ENCODE measurements at places on chromosomes 12 and 14.

GRCh38 chr12:2431810-2432209 lies 363.0 kb upstream of the FKBP4 start:
- DNase-seq: peak; percentile 9

- DNase-seq: no peak
Measured at GRCh38 chr12:34294137-34294536, 271.8 kb downstream of the ALG10 start.

DNA sequence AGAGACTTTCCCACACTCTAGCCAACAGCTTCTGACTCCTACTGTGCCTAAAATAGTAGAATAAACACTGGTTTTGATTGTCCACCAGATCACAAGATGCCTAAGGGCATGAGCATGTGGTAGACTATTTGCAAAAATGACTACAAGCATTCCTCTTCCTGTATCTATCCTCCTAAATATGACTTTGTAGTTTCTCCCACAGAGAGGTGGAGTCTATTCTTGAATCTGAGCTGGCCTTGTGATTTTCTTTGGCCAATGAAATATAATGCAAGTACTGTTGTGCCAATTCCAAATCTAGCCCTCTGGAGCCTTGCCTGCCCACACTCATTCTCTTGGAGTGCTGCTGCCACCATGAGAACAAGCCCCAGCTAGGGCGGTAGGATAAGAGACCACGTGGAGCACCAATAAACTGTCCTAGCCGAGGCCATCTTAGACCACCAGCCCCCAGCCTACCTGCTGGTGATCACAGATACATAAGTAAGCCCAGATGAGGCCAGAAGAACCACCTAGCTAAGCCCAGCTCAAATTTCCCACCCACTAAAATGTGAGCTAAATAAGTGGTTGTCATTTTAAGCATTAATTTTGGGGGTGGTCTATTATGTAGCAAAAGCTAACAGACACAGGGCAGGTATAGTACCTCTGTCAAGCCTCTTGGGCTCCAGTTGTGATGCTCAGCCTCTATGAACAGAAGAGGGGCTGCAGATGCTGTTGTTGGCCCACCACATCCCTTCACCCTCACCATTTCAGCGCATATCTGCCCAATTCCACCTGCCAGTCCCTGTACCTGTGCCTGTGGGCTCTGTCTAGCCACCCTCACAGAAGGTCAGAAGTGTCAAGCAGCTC lies 17.9 kb downstream of the ZFP36L1 start:
- no peak for DNase-seq

DNA sequence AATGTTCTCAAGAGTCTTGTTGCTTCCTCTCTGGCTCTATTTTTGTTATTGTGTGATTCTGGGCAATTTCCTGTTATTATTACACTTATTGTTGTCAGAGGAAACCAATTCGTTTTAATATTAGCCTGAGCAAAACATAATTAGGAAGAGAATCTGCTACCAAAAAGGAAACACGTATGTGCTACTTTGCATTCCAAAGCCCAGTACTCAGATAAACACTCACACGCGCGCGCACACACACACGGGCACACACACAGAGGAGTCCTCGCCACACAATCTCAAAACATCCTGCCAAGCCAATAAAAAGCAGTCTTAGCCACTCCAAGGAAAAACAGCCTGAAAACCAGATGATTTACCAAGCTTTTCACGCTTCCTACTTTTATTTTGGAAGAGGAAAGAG lies 400.7 kb downstream of the NUAK1 start:
- no peak for DNase-seq

GRCh38 chr14:53109105-53110041 lies 43.8 kb downstream of the DDHD1 start:
- DNase-seq: peak; percentile 81

- no peak for DNase-seq
Measured at GRCh38 chr14:61420326-61420725, 98.9 kb downstream of the PRKCH start.

GRCh38 chr12:94922561-94922960 lies 80.9 kb downstream of the NDUFA12 start:
- no peak for DNase-seq

DNA sequence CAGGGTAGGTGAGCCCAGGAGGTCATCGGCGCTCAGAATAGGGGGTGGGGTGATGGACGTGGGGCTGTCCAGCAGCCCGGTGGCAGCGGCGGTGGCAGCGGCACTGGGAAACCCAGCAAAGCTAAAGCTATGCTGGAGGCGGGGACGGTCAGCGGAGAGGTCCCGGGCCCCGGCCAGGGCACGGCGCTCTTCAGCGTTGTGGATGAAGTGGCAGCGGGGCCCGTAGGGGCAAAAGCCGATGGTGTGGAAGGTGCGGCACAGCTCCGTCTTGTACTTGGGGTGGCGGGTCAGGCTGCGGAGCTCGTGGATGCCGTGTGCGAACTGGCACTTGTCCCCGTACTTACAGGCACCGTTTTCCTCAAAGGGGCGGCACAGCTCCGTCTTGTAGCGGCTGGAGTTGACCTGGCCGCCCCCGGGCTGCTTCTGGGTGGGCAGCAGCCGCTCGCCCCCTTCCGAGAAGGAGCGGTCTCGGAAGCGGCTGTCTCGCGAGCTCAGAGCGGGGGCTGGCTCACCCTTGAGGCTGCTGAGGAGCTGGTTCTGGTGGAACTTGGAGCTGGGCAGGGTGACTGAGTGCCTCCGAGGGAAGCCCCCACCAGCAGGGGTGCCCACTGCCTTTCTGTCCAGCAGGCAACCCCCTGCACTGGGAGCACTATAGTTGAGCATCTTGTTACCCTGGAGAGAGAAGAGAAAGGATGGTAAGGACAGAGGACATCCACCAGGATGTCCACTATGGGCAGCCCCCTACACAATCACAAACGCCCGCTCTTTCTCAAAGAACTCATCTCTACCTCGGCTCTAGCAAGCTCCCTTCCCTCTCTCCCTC lies 2.8 kb downstream of the ZFP36L1 start:
- no peak for DNase-seq

DNA sequence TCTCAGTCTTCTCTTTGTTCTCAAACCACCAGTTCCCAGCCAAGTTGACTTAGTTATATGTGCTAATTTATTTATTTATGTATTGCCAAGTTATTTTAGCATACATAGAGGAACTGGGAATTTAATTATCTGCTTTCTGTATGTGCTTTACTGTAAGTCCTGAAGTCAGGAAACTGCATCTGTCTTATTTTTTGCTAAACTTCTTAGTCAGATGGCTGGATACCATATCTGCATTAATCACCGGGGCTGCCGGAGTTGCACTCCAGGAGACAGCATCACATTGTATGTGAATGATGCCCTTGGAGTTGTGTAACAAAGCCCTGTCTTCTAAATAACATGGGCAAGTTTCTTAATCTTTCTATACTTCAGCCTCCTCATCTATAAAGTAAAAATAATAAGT lies 96.2 kb downstream of the MON2 start:
- no peak for DNase-seq

DNA sequence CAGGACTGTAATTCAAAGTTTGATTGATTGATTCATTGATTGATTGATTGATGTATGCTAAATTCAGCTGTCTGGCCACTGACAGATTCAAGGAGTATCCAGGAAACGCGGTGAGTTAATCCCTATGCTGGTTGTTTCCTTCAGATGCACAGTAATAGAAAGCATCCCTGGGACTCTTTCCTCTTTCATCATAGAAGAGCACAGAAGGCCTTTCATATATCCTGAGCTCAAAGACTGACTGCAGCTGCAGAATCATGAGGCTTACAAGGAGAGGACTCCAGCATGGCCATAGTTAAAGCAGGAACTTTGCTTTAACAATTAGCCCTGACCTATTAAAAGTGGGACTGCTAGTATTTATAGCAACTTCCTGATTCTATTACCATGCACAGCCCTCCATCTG lies 187.7 kb upstream of the TMTC1 start:
- peak; percentile 11 for DNase-seq

DNA sequence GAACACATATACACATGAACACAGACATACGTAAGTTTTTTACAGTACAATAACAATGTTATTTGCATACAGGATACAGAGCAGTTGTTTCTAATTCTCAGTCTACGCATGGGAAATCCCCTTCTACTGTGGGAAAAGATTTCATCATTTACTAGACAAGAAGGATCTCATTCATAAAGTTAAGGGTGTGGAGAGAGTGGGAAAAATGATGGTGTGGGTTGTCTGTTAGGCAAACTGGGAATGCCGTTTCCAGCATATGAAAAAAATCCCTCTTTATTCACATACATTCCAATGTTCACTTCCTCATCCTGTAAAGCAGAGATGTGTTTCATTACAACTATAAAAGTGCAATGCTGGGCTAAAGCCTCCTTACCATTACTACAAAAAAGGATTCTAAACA lies 120.9 kb downstream of the SINHCAF start:
- DNase-seq: no peak

- DNase-seq: peak; percentile 64
Measured at GRCh38 chr14:20697273-20698017, 8.9 kb downstream of the ANG start.

GRCh38 chr12:6273541-6274230 lies 36.8 kb upstream of the PLEKHG6 start:
- DNase-seq: no peak

DNA sequence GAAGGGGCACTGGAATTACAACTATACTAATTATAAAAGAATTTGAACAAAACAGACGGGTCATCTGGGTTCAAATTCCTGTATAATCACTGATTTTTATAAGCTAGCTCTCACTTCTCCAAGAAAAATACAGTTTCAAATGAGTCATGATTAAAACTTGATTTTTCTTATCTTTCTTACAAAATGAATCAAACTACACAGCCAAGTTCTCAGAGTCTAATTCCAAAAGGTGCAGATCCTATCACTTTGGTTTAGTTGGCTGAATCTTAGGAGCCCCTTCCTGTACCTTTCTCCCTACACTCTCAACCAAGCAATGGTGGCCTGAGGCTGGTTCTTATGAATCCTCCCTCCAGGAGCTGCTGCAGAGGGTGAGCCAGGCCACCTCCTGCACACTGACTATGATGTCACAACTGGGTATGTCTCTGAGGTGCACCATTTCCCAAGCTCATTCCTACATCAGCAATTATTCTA lies 43.8 kb upstream of the BMP4 start:
- no peak for DNase-seq

- DNase-seq: no peak
Measured at GRCh38 chr14:28877923-28878322, 111.3 kb downstream of the FOXG1 start.

GRCh38 chr12:106113042-106113441 lies 25.7 kb downstream of the NUAK1 start:
- peak; percentile 90 for DNase-seq

DNA sequence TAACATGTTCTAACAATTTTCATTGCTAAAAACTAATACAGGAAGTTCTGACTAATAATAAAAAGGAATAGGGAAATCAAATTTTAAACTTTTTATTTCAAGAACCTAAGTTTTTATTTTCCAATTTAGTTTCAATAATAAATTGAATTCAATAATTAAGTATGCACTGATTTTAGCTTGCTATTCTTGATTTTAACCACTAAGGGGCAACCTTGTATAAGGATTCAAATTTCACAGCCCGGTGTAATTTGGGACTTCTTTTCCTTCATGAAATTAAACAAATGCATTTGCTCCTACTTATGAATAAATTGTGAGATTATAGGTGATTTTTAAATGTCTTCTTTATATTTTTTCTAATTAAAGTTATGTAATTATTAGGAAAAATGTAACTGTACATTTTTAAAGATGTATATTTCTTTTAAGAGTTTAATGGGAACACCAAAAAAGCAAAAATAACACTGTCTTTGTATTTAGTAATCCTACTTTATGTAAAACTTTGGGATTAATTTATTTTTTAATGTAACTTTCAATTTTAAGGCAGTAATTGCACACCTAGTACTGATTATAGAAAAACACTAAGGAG lies 241.4 kb upstream of the PDZRN4 start:
- DNase-seq: peak; percentile 27

DNA sequence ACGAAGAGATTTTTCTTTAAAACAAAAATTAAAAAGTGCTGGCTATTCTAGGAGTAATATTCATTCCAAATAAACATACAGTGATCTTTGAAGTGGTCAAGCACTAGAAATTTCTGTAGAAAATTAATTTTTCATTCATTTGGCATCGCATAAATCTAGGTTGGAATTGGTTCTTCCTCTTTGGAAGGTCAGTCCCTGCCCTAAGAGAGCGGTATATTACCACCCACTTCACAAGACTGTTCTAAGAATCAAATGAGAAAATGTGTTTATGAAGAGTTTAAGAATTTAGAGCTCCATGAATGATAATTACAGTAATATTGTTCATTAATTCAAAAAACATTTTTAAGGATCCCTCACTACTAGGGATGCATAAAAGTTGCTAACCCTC lies 444 bp upstream of the GEMIN2 start:
- no peak for DNase-seq

- no peak for DNase-seq
Measured at GRCh38 chr12:131897875-131898274, 3.5 kb downstream of the ULK1 start.

- DNase-seq: peak; percentile 97
Measured at GRCh38 chr12:94525951-94526350, 66.3 kb upstream of the CEP83 start.

- no peak for DNase-seq
Measured at GRCh38 chr12:2139651-2140050, 86.9 kb downstream of the CACNA1C start.

- peak; percentile 95 for DNase-seq
Measured at GRCh38 chr14:55713486-55713885, 133.5 kb downstream of the KTN1 start.

GRCh38 chr14:36976571-36977023 lies 195.8 kb downstream of the SLC25A21 start:
- peak; percentile 93 for DNase-seq

DNA sequence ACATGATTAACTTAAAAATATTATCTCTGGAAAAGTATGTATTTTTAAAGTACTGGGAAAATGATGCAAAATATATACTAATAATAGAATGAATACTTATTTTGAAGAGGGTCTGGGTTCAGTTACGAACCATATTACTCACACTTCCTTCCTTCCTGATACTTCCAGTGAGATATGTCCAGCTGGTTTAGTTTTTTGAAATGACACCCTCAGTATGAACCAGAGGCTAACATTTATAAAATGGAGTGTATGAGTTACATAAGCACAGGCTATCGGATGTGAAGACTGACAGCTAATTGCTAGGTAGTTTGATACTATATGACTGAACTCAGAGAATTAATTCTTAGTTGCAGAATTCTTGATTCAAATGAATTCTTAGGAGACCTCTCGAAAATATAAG lies 122.9 kb downstream of the OTOGL start:
- DNase-seq: no peak

DNA sequence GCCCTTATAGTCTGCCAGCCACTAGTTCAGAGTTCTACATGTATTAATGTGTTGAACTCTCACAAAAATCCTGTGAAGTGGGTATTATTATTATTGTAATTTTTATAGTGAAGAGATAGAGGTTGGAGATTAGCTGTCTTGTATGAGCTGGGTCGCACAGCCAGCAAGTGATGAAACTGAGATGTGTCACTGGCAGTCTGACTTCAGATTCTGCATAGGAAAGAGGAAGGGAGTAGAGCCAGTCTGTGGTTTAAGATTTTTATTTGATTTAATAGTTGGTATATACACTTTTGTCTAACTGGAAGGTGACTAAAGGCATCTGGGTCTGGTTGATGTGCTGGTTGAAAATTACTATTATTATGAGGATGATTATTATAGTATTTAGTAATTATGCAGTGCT lies 5.8 kb upstream of the FRS2 start:
- DNase-seq: peak; percentile 71

- DNase-seq: peak; percentile 55
Measured at GRCh38 chr12:11650286-11651281, 1.1 kb downstream of the ETV6 start.

All from MV-4-11 (cell line).